T-cell (primary cell): ENCODE measurements at places on chromosomes 6 and 20. TPM values are rescaled to one million over a fixed set of nuclear protein-coding genes. Genes with fewer than 3 reads are reported as not detected.

The RIN2 gene
- total RNA-seq: 0.20 TPM

The ALDH8A1 gene
- 2.3 TPM for total RNA-seq

The HNF4A gene
- total RNA-seq: not detected

DNA sequence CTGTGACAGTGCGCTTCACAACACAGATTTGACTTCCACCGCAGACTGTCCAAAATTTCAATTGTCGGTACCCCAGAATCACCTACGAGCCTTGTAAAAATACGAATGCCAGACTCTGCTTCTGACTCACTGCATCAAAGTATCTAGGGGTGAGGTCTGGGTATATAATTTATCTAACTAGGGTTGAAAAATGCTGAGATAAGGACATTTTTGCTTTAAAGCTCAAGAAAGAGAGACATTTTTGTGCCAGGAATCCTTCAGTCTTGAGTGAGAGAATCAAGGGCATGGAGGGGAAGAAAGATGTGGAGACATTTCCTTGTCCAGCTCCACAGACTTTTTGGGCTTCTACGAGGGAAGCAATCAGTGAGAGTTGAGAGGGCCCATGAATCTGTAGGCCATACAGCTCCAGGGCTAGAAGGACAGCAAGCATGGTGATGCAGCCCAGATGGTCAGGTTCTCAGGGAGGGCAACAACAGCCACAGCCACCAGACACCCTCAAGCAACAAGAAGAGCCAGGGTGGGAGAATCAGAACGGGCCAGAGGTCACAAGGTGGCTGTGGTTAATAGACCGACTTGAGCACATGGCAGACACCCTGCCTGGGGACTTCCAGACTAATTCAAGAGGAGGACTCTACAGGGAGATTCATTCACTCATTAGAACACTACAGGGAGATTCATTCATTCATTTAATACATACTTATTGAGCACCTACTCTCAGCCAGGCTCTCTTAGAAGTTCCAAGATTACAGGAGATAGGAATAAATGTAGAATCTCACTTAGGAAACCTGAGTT, 211.1 kb upstream of the PRDM1 start:
- H3K4me1 ChIP-seq: no peaks in the 10 kb centered on the region
- no peak overlapping the region for H3K4me3 ChIP-seq
- no peaks in the 10 kb centered on the region for H3K36me3 ChIP-seq
- H3K27me3 ChIP-seq: no peaks in the 10 kb centered on the region

DNA sequence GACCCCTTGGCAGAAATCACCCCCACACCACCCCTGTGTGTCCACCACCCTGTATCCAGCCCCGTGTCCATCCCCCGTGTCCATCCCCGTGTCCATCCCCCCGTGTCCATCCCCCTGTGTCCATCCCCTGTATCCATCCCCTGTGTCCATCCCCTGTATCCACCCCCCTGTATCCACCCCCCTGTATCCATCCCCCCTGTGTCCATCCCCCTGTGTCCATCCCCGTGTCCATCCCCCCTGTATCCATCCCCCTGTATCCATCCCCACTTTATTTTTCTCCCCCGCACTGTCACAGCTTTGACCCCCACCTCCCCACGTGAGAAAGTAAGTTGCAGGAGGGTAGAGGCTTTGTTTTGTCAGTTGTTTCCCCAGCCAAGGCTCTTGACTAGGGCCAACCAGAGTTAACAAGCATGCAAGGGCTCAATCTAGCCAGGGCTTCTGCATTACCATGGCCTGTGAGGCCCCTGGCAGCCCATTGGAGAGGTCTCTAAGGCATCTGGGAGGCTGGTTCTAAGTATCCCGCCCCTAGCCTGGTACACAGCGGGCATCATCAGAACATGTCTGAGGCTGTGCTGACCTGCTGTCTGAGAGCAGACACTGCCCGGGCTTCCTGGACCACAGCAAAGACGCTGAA, 18.1 kb upstream of the SIRPA start:
- H3K36me3 ChIP-seq: no peaks in the 10 kb centered on the region
- no peak for DNase-seq
- no peaks in the 10 kb centered on the region for H3K27me3 ChIP-seq
- H3K27ac ChIP-seq: no peak overlapping the region
- H3K4me3 ChIP-seq: no peak overlapping the region

The FKBP1C gene
- total RNA-seq: 0.55 TPM

DNA sequence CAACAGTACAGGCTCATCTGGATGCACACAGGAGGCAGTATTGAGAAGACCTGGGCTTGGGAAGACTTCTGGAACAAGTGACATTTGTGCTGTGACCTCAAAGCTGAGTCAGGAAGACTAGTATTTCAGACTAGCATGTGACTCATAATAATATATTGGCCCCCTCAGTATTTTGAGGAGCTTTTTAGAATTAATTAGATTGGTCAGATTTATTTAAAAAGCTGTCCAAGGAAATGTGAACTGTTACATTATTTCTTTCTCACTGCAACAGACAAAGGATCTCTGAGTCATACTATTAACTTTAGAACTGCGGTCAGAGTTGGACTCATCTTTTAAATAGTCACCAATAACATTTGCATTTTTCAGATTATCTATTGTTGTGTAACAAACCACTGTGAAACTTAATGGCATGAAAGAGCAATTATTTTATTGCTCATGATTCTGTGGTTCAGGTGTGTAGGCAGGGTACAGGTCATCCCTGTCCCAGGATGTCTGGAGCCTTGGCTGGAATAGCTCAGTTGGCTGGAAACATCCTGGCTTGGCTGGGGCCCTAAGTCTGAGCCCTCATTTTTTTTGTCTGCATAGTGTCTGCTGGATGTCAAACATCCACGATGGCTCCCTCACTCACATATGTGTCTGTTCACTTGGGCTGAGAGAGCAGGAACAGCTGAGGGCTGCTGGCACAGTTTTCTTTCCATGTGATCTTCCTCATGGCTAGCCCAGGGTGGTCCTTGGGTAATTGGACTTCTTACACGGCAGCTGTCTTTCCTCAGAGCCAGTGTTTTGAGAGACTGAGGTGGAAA, 46.9 kb downstream of the MAP3K4 start:
- H3K36me3 ChIP-seq: peaks cover 14% of the 10 kb centered on the region
- H3K4me1 ChIP-seq: no peaks in the 10 kb centered on the region
- H3K4me3 ChIP-seq: no peak overlapping the region
- H3K27ac ChIP-seq: no peak overlapping the region

DNA sequence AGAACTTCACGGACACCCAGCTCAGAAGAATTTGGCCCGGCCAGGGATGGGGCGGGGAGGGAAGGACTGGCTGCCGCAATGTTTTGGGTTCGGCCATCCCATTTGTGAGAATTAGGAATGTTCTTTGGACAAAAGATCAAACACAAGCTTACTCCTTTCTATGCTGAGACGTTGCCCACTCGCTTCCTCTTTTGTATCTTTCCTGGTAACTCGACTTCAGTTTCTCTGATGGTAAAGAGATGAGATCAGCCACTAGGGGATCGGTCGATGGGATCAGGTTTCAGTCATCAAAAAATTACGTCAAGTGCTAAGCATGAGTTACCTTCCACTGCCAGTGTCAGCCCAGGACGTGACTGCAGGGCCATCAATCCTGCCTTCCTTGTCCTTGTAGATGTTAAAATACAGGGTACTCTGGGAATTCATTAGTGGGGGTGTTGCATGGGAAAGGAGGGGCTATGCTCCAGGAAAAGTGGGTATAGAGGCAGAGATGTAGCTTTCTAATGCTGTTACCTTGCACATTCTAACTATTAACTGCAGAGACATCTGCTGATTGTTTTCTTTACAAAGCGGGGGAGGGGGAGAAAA, 190.2 kb downstream of the TSHZ2 start:
- H3K27me3 ChIP-seq: no peaks in the 10 kb centered on the region
- no peak overlapping the region for H3K4me3 ChIP-seq
- H3K27ac ChIP-seq: no peak overlapping the region
- DNase-seq: no peak
- no peaks in the 10 kb centered on the region for H3K36me3 ChIP-seq

The THBD gene
- 0.23 TPM for total RNA-seq

GRCh38 chr6:87498048-87498447, 25.3 kb downstream of the SLC35A1 start:
- no peak overlapping the region for H3K4me3 ChIP-seq
- H3K36me3 ChIP-seq: no peaks in the 10 kb centered on the region
- DNase-seq: no peak
- H3K27ac ChIP-seq: no peak overlapping the region
- no peaks in the 10 kb centered on the region for H3K27me3 ChIP-seq
- no peaks in the 10 kb centered on the region for H3K4me1 ChIP-seq
